EH (cell line): ENCODE measurements at places on chromosomes 1 and 21.

DNA sequence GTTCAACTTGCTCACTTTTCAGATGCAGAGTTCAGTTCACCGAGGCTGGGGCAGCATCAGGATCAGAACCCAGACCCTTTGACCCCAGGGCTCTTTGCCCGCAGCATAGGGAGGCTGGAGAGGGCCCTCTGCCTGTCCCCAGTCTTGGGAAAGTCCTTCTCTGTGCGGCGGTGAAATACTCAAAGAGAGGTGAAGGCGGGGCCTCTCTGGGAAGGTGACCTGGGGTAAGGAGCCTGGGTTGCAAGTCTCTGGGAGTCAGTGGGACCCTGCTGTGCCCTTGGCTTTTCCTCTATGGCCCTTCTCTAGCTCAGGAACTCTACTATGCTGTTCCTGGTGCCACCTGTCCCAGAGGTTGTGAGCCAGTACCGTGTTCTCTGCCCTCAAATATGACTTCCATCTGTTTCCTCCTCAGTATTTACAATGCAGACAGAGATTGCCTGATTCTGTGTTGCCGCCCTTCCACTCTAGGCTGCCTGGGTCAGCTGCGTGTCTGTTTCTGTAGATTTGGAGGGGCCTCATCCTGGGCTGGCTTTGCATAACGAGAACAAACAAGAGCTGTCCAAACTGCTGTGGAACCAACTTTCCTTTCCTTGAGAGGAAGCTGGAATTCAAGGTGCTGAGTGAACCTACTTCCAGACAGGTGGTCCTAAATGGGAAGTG, 18.7 kb upstream of the ZBTB21 start:
- no peak for DNase-seq

DNA sequence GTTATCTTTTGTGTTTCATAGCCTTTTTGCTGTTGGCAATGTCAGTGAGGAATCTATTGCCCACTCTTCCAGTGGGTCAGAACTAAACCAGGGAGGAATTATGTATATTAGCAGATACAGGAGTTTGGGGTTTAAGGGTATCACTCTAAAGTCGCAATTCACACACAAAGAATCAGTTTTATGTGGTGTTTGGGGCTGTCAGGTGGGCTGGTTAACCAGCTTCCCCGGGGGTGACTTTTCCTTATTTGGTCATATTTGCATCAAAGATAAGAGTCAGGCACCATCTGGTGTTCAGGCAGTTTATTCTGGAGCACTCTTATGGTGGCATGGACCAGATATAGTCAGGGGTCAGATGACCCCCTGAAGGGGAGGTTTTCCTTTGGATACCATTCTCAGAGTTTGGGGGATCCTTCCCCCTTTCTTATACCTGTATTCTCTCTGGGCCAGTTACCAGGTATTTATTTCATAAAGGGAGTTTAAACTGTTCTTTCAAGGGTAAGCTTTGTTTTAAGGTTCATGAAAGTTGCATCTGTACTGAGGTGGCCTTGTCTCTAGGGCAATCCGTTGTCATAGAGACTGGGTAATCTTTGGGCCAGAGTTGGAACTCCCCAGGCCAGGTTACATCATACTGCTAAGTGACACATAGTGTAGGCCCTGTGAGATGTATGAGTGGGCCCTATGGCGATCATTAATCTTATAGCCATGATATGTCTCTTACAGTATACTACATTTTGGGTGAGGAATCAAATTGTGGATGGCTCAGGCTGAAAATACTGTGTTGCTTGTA, 148.2 kb downstream of the RWDD3 start:
- DNase-seq: no peak

- DNase-seq: no peak
Measured at GRCh38 chr1:8533907-8534306, 216.0 kb downstream of the SLC45A1 start.

DNA sequence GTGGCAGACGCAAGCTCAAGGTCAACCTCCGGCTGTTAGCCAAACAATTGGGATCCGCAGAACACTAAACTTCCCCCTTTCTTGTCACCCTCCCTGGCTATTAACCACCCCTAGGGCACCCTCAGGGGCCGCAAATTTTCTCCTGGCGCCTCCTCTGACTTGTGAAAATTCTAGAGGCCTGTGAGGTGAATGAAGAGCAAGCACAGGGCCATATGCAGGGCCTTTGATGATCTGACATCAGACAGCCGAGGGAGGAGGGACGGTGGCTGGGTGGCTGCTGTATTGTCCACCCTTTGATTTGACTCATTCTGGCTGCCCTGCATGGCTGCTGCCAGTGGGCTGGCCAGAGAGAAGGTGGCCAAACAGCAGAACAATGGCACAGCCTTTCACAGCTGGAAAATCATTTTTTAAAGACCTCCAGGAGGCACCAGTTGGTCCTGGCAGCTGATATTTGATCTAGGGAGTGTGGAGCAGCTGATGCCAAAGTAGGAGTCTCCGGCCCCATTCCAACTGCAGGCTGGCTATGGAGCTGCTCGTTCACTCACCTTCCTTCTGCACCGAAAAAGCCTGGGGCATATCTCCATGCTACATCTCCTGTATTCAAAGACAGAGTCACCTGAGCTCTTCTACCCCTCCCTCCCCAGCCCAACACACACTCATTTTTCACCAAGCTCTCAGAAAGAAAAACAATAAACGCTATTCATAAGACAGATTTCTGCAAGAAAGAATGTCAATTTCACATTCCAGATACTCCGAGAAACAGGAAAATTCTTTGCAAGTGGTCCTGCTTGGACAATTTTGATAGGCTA, 44.9 kb upstream of the BARHL2 start:
- no peak for DNase-seq

GRCh38 chr1:213623862-213624261, 363.9 kb upstream of the PROX1 start:
- DNase-seq: no peak
